ENCODE measurements at places on chromosomes 4 and X.

- ATAC-seq: no peak
Observed at GRCh38 chrX:1472975-1473374, 20.3 kb upstream of the ASMTL start.

GRCh38 chr4:1593881-1594345 is 90.2 kb downstream of the FAM53A start:
- no peak for ATAC-seq

- peak; percentile 79 for ATAC-seq
Observed at GRCh38 chrX:57951666-57952319, 41.5 kb upstream of the ZXDA start.

DNA sequence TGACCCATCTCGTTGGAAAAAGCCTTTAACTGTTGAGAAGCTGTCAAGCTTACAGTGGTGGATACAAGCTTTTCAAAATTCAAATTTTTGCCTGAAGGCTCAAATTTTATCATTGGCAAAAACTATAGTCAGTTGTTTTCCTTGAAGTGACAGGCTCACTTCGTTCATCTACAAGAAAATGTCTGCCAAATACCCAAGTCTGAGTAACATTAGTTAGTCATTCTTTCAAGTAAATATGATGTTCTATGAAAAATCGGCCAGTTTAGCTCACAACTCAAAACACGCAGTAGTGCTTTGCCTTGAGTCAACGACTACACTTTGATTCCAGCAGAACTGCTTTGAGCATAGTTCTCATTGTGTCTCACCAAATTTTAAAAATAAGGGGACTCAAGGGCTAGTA is 170.3 kb upstream of the MAMLD1 start:
- no peak for ATAC-seq

DNA sequence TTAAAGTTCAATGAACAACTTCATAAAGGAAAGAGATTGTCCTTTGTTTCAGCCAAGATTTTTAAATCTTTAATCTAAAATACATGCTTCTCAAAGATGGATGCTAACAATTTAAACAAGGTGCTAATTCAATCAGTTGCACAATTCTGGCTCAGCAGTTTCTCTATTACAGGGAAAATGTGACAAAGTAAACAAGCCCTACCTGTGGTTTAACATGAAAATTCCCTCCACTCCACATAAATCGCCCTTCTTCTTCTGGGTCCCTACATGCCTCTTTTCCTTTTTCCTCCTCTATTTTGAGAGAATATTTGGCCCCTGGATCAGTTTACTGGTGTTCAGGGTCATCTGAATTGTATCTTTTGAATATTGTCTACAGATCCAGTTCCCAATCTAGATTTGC is 80.6 kb downstream of the FRYL start:
- no peak for ATAC-seq

DNA sequence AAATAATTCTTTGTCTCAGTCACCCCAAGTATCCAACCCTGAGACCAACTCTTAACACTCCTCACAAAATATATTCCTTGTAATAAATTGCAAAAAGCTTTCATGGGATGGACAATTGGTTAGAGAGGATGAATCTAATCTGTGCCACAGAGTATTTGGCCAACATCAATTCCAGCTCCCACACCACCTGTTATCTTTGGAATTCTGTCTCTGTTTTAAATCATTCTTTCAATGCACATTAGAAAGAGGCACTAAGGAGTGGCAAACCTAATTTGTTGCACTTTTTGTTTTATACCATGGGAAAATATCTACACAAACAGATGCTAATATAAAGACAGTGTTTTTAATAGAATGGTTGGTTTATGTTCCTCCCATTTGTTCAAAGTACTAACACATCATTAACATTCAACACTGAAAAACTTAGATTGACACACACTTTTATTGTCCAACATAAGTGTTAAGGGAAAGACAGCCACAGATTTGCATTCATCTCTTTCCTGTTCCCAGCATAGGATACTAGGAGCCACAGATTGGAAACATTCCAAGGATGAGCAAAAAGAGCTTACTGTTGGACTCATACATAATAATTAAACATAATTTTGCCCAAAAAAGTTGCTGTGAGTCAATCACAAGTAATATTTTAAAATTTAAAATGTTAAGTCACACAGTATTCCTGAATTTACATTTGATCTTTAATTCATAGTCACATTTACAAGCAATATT is 116.4 kb downstream of the PPA2 start:
- no peak for ATAC-seq

DNA sequence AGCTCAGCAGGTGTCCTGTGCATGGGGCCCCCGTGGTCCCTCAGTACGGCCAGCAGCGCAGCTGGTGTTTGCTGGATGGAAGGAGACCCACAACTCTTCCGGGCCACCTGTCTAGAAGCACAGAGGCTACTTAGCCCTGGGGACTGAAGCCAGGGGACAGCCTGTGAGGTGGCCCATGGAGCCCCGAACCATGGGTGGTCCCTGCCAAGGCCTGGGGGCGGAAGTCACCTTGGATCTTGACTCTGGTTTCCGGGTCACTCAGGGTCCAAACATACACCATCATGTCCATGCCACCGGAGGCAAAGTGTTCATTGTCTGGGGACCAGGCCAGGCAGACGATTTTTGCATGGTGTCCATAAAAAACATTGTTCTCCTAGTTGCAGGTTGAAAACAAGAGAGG is 39.5 kb downstream of the WDR1 start:
- no peak for ATAC-seq

DNA sequence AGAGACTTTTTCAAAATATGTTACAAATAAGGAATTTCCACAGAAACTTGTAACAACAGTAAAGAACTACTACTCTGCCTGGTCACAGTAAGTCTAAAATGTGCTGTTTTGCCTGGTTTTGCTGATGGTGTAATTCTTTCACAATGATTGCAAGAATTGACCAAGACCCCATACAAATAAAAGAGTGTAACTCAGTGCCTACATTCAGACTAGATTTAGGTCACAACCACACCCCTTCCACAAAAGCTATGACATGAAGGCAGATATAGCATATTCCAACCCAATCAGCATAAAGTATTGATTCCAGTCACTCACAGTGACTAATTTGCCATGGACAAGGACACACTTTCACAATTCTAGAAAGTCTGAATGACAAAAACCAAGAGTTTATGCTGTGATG is 53.7 kb upstream of the TMPRSS11F start:
- no peak for ATAC-seq

DNA sequence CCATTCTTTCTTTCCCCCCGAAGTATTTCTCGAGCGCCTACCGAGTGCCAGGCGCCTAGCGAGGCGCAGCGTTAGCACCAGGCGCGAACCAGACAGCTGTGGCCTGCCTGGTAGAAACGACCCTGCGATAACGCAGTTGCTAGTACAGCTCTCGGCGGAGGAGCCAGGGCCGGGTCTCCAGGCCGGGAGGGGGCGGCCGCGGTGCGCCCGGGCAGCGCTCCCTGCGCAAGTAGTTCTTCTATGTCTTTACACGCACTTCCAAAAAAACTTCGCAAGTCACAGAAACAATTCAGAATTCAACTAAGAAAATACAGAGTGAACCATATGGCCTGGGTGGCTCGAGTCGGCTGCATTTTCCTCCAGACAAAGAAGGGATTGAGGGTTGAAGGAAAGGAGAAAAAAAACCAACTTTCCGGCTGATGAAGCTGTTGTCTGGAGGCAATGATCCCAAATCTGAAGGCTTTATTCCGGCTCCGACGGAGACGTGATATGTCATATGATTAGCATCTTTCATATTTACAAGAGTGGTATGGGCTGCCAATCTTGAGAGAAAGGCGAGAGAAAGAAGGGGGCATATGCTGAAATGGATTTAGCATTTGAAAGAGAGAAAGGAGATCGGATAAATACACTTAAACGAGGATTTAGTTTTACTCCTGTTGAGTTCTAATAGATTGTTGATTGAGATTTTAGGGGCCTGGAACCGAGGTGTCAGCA is 7.2 kb upstream of the NEUROG2 start:
- ATAC-seq: no peak

- ATAC-seq: no peak
Observed at GRCh38 chr4:24121395-24122175, 231.7 kb upstream of the PPARGC1A start.

DNA sequence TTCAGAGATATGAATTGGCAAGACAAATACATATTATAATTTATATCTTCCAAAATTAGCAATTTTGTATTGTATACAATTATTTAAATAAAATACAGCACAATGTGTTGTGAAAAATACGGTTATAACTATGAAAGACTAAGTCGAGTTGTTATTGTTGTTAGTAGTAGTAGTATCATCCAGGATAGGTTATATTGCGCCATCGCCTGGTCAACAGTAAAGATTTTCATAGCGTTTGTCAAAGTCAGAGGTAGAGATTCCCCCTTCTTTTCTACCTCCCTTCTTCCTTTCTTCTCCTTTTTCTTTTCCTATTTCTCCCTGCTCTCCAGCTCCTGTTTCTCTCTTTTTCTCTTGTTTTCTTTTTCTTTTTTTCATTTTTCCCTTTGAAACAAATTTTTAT is 499.1 kb upstream of the EPHA5 start:
- no peak for ATAC-seq

DNA sequence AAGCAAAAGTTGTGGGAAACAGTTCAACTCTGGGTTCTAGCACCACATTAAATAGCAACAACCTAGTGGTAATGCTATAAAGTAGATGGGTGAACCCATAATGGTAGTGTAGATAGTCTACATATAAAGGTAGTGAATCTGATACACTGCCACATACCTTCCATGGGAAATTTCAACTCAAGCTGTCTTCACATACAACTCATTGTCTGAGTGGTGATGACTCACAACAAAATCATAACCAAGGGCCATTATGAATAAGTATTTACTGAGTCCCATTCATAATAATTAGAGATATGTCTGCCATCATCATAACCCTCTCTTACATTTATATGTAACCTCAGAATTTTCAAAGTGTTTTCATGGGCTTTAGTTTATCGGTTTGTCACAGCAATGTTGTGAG is 34.8 kb downstream of the EGF start:
- no peak for ATAC-seq

DNA sequence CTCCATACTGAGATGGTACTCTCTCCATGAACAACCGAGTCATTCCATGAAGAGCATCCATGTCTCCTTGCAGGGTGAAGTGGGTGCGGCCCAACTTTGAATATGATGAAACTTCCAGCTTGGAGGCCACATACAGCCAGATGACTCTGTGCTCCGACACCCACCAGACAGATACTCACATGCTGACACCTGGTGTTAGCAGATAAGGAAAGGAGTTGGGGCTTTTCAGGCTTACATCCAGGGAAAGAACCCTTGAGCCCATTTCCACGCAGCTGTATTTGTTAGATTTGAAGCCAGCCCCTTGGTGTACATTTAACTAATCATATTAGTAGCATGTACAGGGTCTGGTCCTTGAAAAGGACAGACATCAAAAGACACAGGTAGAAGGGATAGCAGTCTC is 62.1 kb upstream of the PRRG3 start:
- ATAC-seq: no peak

- no peak for ATAC-seq
Observed at GRCh38 chr4:104752337-104752736, 257.6 kb upstream of the CXXC4 start.

DNA sequence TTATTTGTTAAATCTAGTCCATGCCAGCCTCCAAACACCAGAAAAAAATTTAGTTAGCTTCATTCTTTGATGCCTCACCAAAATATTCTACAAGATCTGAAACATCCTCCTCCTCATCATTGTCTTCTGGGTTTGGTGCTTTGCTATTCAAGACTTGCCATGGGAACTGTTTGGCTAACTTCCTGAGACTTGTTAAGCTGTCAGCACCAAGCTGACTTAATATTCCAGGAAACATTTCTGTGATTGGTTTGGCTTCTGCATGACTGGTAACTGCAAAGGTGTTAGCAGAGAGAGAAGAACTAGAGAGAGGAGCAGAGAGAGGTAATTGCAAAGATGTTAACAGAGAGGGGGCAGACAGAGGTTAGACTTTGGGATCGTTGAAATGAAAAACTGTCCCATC is 101.3 kb downstream of the PALLD start:
- ATAC-seq: no peak

DNA sequence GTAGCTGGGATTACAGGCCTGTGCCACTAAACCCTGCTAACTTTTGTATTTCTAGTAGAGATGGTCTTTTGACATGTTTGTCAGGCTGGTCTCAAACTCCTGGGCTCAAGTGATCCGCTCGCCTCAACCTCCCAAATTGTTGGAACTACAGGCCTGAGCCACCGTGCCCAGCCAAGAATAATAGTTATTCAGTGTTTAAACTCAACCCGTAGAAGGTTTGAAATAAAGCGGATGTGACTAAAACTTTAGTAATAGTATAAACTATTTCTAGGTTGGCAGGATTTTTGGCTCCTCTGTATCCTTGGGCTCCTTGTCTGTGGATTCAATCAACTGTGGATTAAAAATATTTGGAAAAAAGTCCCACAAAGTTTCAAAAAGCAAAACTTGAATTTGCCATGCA is 37.8 kb downstream of the PCDH10 start:
- no peak for ATAC-seq

Data from gastroesophageal sphincter (tissue), 4 donors.